Peyer's patch (tissue), 4 donors: ENCODE measurements at places on chromosomes 12 and 14. TPM values are rescaled to one million over a fixed set of nuclear protein-coding genes. Genes with fewer than 3 reads are reported as not detected.

DNA sequence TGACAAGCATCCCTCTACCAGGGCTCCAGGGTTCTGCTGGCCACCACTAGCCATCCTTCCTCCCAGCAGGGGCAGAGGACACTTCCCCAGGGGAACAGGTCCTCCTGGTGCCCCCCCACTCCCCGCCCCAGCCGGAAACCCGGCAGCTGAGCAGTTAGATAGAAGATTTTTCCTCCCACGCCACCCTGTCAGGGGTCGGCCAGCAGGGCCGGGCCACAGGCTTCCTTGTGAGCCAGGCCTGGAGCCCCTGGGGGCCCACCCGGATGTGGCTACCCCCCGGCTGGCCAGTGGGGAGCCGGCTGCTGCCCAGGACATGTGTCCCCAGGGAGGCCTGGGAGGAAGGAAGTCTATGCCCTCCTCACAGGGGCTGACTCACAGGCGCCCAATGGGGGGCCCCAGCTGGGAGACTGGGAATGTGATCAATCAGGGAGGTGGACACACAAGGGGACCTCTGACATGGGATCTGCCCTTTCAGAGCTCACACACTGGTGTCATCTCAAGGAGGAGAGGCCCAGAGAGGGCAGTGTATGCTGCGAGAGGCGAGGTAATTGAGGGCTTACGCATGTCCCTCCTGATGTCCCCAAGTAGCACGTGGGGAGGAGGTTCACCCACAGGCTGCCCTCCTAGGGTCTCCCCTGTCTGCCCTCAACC is 4.2 kb downstream of the SH2B3 start:
- DNase-seq: no peak

GRCh38 chr14:94001501-94002396 is 4.6 kb downstream of the CCDC197 start:
- no peak for DNase-seq

DNA sequence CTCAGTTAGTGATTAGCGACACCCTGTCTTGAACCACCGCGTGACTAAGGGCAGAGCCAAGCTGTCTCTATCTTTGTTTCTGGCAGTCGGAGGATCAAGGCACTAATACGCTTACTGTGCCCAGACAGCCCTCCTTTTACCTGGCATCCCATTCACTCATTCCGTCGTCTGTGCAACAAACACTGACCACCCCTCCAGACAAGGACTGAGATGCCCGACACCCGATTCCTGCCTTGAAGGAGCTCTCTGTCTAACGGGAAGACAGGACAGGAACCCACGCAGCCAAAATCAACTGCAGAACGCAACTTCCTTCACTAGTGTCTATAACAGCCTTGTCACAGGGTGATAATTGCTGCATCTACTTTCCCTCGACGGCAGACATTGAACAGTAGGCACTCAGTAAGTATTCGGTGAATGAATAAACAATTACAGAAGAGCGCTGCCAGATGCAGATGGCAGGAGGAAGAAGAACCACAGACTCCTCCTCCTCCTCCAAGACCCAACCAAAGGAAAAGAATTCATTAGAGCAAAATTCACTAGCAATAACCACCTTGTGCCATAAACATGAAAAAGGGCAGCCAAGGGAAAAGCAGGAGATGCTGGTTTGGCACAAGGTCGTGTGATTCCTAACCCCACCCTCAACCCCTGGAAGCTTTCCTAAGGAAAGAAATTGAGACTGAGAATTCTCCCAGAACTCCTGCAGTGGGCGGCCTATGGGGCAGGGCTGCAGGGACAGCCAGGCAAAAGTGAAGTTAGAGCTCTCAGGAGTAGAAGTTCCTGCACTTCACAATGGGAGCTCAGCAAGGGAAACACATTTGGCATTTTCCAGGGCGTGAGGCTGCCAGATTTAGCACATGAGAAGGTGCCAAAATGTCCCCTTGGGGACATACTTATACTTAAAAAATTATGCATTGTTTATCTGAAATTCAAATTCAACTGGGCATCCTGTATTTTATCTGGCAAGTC is 186.6 kb upstream of the DIO3 start:
- DNase-seq: no peak

- DNase-seq: no peak
Measured at GRCh38 chr12:29711381-29711780, 72.4 kb downstream of the TMTC1 start.

GRCh38 chr14:99619835-99620834 is 16.1 kb upstream of the CCDC85C start:
- no peak for DNase-seq

- DNase-seq: no peak
Measured at GRCh38 chr12:12282202-12282601, 15.4 kb upstream of the LRP6 start.

GRCh38 chr14:65345266-65345665 is 67.3 kb upstream of the FUT8 start:
- no peak for DNase-seq

- no peak for DNase-seq
Measured at GRCh38 chr14:89484051-89484844, 67.2 kb upstream of the FOXN3 start.

DNA sequence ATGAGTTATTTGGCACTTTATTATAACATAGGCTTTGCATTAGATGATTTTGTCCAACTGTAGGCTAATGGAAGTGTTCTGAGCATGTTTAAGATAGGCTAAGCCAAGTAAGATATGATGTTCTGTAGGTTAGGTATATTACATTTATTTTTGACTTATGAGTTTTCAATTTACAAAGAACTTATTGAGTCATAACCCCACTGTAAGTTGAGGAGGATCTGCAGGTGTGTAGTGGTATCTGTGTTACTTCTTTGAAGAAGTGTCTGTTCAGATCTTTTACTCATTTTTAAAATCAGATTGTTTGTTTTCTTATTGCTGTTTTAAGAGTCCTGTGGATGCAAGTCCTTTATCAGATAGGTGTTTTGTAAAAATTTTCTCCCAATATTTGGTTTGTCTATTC is 329.2 kb downstream of the RAD51B start:
- DNase-seq: no peak

DNA sequence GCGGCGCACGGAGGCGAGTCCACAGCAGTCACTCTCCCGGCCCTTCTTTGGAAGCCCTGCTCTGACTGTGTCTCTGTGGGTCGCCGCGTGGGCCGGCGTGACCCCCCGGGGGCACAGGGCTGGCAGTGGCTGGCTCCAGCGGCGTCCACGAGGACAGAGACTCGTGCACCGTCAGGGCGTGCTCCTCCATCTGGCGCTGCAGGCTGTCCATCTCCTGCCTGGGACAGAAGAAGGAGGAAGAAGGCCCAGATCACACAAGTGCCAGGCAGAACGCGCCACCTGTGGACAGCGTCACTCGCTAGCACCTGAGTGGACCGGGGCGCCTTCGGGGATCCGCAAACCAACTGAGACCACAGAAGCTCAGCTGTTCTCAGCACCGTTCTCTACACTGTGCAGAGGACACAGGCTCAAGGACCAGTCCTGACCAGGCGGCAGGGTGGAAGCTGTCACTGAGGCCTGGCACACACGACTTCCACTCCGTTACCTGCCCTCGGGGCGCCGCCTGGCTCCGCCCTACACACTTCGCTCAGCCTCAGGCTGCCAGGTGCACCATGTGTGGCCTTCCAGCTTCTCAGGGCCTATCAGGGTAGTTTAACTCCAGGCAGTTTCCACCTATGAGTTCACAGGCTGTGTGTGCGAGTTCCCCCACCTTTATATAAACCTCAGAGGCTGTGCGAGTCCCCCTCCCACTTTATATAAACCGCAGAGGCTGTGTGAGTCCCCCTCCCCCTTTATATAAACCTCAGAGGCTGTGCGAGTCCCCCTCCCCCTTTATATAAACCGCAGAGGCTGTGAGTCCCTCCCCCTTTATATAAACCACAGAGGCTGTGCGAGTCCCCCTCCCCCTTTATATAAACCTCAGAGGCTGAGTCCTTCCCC is 11.7 kb upstream of the ANKLE2 start:
- no peak for DNase-seq

- DNase-seq: no peak
Measured at GRCh38 chr12:47977772-47978597, 14.6 kb downstream of the TMEM106C start.

- DNase-seq: no peak
Measured at GRCh38 chr12:129036135-129036534, 182.9 kb downstream of the GLT1D1 start.

GRCh38 chr12:112004041-112004440 is 8.9 kb downstream of the TMEM116 start:
- DNase-seq: no peak

DNA sequence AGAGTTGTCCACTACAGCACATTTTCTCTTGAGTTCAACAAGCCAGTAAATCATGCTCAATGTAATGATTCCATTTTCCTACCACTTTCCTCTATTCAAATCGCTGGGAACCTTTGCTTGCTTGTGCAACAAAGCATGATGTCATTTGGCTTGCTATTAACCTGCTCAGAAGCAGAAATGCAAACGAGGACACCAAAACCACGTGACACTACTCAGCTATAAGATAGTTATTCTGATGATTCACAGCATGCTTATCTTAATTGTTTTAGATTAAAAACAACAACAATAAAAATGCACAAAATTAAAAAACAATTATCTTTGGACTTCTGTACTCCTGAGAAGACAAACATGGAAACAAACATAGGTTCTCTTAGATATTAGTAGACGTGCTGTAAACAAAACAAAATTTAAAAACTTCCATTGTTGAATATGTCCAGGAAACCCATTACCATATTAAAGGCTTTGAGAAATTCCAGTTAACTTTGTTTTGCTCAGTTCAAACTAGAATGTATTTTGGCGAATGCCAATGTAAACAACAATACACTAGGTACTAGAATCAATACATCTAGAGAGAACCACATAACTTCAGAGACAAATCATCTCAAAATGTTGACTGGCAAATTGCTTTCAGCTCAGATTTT is 77.5 kb upstream of the KRAS start:
- DNase-seq: no peak

- no peak for DNase-seq
Measured at GRCh38 chr12:27965411-27965810, 7.1 kb downstream of the PTHLH start.

Gene RTL1
- not detected for total RNA-seq

Gene LYZ
- 83.4 TPM for total RNA-seq

Gene CKAP4
- total RNA-seq: 15.5 TPM

Gene CD27
- 1.0 TPM for total RNA-seq

Gene PLXNC1
- 3.7 TPM for total RNA-seq

Gene RDH5
- 113 TPM for total RNA-seq

Gene CLEC1B
- total RNA-seq: not detected
